ENCODE measurements at places on chromosomes 11 and 22. TPM values are rescaled to one million over a fixed set of nuclear protein-coding genes. Genes with fewer than 3 reads are reported as not detected.

- no peak overlapping the region for H3K4me3 ChIP-seq
- no peaks in the 10 kb centered on the region for H3K36me3 ChIP-seq
- DNase-seq = no peak
- H3K4me1 ChIP-seq = no peaks in the 10 kb centered on the region
Observed at GRCh38 chr11:42034826-42035225, 575.4 kb upstream of the LRRC4C start.

GRCh38 chr11:83583757-83584366 is 297.7 kb upstream of the CCDC90B start:
- H3K4me3 ChIP-seq = no peak overlapping the region
- peaks cover 6% of the 10 kb centered on the region for H3K4me1 ChIP-seq
- H3K27me3 ChIP-seq = no peaks in the 10 kb centered on the region
- H3K36me3 ChIP-seq = no peaks in the 10 kb centered on the region

GRCh38 chr11:75491465-75491864 is 34.3 kb downstream of the GDPD5 start:
- H3K36me3 ChIP-seq = no peaks in the 10 kb centered on the region
- no peak overlapping the region for H3K4me3 ChIP-seq
- no peaks in the 10 kb centered on the region for H3K27me3 ChIP-seq
- H3K4me1 ChIP-seq = peaks cover 7% of the 10 kb centered on the region
- no peak overlapping the region for H3K27ac ChIP-seq

The INS gene
- total RNA-seq = not detected

DNA sequence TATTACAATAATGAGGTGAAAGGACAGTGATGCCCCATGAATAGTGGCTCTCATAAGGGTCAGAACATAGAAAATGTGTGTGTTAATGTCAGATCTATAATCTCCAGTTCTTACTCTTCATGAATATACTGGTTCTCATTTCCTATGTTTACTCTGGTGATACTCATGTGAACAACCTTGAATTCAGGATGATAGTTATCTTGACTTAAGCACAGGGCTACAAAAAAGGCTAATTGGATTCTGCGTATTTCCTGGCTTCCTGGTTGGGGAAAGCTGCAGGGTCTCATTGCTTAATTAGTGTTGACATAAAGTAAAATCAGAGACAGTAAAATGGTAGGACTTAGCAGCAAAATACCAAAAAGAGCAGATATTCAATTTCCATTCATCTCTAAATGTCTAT is 1316.8 kb upstream of the RAG2 start:
- H3K4me1 ChIP-seq = no peaks in the 10 kb centered on the region
- no peaks in the 10 kb centered on the region for H3K27me3 ChIP-seq
- peak overlapping the region; percentile 14 for H3K4me3 ChIP-seq
- no peaks in the 10 kb centered on the region for H3K36me3 ChIP-seq
- DNase-seq = no peak
- H3K27ac ChIP-seq = no peak overlapping the region
